D341Med (cell line): ENCODE measurements at places on chromosomes 11 and 22.

- no peak for DNase-seq
Measured at GRCh38 chr11:5369789-5370188, 13.8 kb upstream of the OR51M1 start.

DNA sequence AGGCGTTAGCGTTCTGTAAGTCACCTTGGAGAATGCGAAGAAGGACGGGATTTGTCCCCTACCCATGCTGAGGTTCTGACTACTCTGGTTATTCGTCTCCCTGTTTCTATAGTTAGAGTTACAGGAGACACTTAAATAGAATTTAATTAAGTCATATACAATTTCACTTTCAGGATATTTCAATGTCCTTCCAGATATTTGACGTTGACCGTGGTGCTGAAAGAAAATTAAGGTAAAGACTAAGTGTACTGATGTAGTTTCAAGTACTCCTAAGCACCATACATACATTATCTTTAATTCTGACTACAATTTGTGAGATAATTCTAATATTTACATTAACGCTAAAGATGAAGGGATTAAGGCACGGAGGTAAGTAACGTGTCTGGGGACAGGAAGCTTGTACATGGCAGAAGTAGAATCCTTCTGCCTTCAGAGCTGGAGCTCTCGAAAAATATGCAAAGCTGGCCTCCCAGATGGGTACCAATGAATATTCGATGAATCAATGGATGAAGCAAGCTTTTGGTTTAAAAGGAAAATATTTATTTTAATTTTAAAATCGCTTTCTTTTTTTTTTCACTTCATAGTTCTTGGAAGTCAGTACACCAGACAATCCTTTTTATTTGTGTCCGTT lies 539 bp upstream of the SLC36A4 start:
- no peak for DNase-seq

DNA sequence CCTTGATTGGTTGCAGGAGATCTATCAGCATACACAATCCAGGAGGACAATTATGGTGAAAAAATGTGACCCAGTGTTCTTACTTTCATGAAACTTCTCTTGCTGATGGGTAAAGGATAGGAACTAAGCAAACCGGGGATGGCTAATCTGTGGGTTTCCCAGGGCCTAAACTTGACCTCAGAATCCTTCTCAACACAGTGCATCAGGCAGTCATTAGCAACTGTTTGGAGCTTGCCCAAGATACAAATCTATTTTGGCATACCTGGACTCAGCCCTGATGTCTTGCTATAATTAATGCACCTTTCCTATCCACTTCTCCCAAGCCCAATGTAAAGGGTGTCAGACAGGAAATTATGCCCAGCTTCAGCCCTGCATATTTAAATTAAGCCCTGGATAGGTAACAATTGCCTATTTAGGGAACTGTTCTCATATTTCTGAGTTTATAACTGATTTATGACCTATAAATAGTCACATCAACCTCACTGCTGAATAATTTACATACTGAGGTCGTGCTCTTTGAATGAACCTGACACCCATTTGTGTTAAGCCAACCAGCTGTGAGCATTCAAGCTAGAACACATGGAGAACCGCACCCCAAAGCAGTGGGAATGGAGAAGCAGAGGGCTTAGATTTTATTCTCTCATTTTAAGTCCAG lies 9.2 kb upstream of the PHF21A start:
- DNase-seq, result no peak

DNA sequence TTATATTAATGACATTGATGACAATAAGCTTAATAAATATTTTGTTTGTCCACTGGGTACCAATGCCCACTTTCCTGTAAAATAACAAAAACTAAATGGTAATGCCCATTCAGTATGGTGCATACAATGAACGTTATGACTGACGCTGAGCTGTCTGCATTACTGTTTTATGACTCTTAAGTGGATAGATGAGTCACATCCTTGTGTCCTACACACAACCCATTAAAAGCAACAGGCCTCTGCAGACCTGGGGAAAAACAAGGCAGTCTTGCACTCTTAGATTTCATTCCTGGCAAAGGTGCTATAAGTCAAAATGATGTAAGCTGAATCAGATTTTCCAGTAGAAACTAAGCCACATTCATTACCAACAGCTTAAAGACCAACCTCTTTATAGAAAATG lies 176.3 kb upstream of the TMEM45B start:
- DNase-seq, result no peak

- DNase-seq, result no peak
Measured at GRCh38 chr22:39800790-39801520, 92.6 kb downstream of the ENTHD1 start.

DNA sequence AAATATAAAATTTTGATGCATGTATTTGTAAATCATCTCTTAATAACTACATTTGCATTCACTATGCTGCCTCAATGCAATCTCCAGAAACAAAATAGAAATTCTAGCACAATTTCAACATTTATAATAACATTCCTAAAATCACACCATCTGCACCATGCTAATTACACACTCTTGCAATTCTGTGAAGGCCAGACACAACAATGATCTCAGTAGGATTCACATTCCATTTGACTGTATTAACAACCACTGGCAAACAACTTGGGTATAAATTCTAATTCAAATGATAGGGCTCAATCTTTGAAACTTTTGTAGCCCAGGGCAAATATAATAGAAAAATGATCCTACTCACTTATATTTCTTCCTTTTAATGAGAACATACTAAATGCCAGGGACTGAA lies 25.9 kb downstream of the RAB6A start:
- no peak for DNase-seq

GRCh38 chr11:93209466-93209865 lies 11.7 kb upstream of the SLC36A4 start:
- DNase-seq, result no peak

DNA sequence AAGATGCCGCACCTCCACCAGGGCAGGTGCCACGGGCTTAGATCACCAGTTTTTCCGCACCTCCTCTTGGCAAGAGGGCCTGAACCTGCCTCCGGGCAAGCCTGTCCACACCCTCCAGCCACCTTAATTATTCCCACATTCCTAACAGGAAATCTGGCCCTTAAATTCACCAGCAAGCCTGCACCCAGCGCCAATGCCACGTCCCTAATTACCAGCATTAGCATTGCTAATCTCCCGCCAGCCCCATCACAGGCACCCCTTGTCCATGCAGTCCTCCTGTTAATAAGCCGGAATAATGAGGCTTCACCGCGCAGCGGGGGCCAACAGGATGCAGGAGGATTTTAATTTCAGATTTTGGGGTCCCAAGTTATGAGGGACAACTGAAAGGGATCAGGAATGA lies 69.7 kb downstream of the PHF21B start:
- DNase-seq, result peak; percentile 75

- DNase-seq, result no peak
Measured at GRCh38 chr22:23485490-23485889, 94.6 kb downstream of the IGLL1 start.

GRCh38 chr11:84829162-84829561 lies 798.0 kb downstream of the DLG2 start:
- no peak for DNase-seq

DNA sequence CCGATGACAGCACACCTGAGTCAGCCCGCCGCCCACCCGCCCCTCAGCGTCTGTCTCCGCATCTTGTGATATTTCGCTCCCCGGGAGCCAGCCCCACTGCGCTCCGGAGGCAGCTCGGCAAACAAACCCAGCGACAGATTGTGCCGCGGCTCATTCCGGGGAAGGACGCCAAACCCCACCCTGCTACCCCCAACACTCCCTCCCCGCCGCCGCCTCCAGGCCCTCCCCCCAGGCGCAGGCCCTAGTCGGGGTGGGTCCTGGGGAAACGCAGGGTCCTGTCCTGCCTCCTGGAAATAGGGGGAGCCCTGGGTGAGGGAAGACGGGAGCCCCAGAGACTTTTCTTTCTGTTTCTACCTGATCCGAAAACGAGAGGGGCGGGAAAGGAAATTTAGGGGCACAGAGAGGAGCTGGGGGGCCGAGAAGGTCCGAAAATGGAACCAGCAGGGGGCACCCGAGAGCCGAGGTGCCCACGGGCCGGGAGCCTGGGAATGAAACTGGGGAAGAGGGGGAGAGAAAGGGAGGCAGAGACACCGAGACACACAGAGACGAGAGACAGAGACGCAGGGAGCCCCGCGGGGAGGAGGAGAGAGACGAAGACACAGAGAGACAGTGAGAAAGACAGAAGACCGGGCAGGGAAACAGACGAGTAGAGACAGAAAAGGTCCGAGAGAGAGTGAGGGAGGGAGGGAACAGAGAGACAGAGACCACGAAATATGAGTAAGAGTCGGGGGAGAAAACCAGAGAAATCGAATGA lies 1.7 kb upstream of the RTN4RL2 start:
- peak; percentile 88 for DNase-seq

DNA sequence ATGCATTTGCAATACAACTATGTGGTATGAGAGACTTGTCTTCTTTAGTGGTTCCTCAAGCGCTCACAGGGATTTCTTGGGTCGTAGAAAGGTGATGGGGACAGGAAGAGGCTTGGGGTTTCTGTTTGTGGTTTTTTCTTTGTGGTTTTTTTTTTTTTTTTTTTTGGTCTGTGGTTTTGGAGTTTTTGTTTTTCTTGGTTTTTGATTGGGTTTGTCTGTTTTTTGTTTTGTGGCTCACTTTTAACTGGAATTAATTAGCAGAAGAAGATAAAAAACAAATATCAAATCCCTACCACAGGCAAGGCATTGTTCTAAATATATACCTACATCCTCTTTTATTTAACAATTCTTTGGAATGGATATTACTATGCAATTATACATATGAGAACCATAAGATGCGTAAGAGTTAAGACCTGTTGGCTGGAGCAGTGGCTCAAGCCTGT lies 5.5 kb downstream of the TTC28 start:
- no peak for DNase-seq

- peak; percentile 35 for DNase-seq
Measured at GRCh38 chr22:39148727-39149535, 3.5 kb downstream of the CBX7 start.

GRCh38 chr11:117715801-117716200 lies 81.2 kb downstream of the DSCAML1 start:
- no peak for DNase-seq

- DNase-seq, result peak; percentile 15
Measured at GRCh38 chr11:80748207-80748925, 1307.5 kb upstream of the TENM4 start.

- DNase-seq, result peak; percentile 88
Measured at GRCh38 chr11:69704508-69705253, 859 bp upstream of the FGF19 start.

DNA sequence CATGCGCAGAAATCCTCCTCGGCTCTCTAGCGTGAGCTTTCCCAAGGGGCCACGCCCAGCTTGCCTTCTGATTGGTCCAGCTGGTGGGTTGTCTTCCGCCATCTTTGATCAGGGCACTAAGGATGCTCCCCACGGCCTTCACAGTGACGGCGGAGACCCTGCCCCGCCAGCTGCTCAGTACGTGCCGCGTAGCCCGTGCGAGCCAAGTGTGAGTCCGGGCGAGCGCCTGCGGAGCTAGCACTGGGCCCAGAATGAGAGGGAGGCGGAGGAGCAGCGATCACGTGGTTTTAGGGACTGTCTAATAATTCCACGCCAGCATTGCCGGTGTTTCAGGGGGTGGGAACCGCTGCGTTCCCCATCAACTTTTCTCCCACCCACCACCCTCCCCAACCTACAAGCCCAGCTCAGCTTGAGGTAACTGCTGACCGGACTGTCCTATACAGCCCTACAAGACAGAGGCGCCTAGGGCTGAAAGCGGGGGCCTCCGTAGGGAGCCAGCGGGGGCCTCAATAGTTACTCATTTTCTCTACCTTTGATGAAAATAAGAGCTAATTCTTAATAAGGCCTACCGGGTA lies 1.5 kb upstream of the MTFP1 start:
- DNase-seq, result peak; percentile 96

GRCh38 chr11:134017511-134018430 lies 51.1 kb upstream of the JAM3 start:
- DNase-seq, result no peak

- no peak for DNase-seq
Measured at GRCh38 chr11:7490054-7490453, 4.7 kb downstream of the OLFML1 start.

DNA sequence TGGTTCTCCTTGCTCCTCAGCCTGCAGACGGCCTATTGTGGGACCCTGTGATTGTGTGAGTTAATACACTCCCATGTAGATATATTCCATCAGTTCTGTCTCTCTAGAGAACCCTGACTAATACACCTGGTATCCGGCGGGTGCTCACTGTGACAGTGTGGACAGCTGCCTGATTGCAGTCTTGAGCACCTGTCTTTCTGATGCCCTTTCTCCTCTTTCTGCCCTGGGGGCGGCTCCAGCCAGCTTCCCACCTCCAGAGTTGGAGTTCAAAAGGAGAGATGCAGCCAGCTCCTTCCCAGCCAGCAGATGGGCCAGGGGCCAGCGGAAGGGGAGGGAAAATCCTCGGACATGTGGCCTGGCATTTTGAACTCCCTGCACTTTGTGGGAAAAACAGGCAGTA lies 15.0 kb downstream of the SMIM38 start:
- no peak for DNase-seq

- DNase-seq, result peak; percentile 55
Measured at GRCh38 chr11:75275581-75275980, 35.0 kb downstream of the TPBGL start.

- no peak for DNase-seq
Measured at GRCh38 chr22:43512279-43512678, 100.5 kb downstream of the MPPED1 start.

DNA sequence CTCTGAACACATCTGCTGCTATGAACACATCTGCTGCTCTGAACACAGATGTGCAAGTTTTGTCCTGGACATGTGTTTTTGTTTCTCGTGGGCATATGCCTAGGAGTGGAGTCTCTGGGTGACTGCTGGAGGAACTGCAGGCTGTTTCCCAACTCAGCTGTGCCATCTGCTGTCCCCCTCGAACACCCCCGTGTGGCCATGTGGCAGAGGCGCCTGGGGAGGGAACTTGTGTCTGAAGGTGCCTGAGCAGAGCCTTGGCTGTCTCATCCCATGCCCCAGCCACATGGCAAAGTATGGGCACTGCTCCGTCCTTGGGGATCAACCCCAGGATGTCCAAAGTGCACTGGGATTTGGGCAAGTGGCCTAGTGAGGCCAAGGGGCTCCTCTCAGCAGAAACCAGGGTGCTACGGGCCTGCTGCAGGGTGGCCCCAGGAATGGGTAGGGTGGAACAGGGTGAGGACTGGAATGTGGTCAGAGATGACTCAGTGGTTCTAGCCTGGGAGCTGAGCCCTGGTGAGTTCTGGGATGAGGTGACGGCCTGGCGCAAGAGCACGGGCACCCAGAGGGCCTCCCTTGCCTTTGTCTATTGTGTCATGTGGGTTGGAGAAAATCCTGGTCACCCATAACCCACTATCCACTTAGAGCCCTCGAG lies 14.7 kb downstream of the GATD1 start:
- DNase-seq, result peak; percentile 88

GRCh38 chr11:106585061-106585460 lies 433.2 kb downstream of the GUCY1A2 start:
- DNase-seq, result peak; percentile 58
